NCI-H146 (cell line): ENCODE measurements at places on chromosomes 2 and 18.

DNA sequence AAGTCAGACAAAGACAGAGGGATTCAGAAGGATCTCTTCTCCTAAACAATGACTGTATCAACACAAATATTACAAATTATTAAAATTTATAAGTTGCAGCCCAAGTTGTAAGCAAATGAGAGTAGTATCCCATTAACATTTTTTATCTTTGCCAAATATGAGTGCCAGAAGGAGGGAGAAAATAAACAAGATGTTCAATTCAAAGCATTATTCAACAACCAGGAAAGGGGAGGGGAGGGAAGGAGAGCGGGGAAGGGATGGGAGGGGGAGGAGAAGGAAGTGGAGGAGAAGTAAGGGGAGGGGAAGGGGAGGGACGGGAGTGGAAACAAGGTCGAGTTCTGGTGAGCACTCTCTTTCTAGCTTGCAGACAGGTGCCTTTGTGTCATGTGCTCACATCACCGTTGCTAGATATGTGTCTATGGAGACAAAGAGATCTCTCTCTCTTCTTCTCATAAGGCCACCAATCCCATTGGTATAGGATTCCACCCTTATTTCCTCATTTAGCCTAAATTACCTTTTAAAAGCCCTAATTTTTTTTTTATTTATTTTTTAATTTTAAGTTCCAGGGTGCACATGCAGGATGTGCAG, 679.6 kb upstream of the CHAC2 start:
- DNase-seq, result no peak

- DNase-seq, result no peak
Measured at GRCh38 chr2:71670430-71670795, 217.1 kb downstream of the DYSF start.

DNA sequence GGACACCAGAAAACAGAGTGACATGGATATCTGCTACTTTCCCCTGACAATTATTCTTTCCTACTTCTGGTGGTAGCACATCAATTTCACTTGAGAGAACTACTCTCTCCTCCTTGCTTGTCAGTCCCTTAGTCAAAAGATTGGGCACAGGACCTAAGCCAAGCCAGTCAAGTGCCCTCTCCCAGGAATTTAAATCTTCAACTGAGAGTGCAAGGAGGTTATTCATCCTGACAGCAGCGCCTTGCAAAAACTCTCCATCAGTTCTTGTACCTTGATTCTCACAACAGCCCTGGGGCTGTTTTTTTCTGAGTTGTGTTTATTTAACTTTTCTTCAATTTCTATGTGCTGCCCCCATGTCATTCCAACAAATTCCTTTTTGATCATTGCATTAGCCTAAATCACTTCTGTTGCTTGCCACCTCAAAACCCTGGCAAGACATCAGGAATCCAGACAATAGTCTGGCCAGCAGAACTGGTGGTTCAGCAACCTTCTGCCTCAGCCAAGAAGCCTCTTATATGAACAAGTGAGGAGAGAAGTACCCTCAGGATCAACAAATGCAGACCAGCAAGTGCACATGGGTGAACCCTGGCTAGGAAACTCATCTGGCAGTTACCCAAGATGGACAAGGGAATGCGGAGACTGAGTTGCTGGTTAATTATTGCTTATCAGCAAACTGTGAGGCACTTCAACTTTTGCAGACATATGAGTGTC, 19.4 kb downstream of the COL4A3 start:
- DNase-seq, result no peak

- DNase-seq, result no peak
Measured at GRCh38 chr2:181516992-181517391, 59.8 kb downstream of the ITGA4 start.

GRCh38 chr2:4668381-4668780, 965.0 kb downstream of the DCDC2C start:
- DNase-seq, result no peak

DNA sequence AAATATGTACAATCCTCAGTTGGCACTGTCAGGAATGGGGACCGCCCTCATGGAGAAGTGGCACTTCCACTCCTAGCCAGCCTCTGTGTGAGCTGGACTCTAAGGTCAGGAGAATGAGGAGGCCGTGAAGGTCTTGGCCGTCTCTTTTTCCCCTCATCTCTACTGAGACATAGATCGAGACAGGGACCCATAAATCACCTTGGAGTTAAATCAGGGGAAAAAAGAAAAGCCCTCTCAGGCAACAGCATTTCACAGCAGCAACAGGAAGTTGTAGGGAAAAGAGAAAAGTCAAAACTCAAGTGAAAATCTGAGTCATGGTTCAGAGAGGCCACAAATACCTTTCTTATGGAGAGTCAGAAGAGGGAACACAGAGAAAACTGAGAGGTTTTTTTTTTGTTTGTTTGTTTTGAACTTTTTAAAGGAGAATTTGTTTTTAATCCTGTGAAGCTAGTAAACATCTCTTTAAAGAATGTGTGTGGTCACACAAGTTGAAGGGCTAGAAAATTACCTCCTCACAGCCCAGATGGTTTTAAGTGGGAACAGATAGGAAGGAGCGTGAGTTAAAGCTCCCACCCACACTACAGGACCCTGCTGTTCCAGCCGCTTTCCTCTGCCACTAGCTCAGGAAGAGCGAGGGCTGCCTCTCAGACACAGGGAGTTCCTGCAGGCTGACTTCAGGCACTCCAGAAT, 30.6 kb upstream of the CYP1B1 start:
- DNase-seq, result no peak
